CD4-positive, alpha-beta T cell treated with Interferon gamma for 1 hour (primary cell): ENCODE measurements at places on chromosomes 2 and 18.

- no peak for DNase-seq
Measured at GRCh38 chr2:176398243-176399073, 129.2 kb downstream of the MTX2 start.

GRCh38 chr2:68325056-68325455 lies 5.3 kb upstream of the CNRIP1 start:
- DNase-seq = no peak

DNA sequence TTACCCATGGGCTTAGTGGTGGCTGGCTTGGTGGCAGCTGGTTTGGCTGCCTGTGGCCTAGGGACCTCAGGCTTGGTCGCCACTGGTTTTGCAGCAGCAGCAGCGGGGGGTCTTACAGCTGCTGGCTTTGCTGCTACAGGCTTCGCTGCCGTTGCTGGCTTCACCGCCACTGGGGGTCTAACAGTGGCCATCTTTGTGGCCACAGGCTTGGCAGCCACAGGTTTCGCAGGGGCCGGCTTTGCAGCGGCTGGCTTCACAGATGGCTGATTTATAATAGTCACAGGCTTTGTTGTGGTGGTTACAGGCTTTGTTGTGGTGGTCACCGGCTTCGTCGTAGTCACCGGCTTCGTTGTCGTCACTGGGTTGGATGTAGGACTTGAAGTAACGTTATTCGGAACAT lies 77.8 kb downstream of the COL6A3 start:
- no peak for DNase-seq

DNA sequence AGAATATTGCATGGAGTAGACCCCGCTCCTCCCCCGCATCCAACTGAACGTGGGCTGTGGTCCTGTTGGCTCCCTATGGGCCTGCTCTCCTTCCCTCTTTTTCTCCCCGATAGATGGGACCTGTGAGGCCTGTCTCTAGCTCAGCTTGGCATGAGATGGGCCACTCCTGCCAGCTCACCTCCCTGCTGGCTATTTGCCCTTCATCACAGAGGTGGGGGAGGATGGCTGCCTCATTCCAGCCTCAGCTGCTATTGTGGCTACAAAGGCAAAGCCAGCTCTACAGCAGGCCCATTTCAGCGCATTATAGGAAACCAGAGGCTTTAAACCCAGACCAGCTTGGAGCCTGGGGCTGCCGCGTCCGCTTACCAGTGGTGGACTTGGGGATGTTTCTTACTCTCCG lies 313.9 kb downstream of the GBX2 start:
- DNase-seq = no peak

DNA sequence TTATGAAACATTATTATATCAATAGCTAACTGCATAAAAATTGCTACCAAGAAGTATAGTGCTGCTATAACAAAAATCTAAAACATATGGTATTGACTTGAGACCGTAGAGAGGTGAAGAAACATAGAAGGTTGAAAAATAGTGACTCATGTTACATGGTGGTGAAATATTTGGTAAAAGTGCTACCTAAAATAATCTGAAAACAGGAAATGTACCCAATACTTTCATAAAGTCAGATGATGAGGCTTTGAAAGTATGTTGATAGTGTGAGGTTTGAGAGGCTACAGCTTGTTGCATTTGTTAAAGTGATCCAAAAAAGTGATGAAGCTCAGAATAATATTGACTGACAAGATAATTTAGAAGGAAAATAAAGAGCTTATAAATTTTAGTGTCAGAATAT lies 718.7 kb upstream of the SLC8A1 start:
- no peak for DNase-seq

DNA sequence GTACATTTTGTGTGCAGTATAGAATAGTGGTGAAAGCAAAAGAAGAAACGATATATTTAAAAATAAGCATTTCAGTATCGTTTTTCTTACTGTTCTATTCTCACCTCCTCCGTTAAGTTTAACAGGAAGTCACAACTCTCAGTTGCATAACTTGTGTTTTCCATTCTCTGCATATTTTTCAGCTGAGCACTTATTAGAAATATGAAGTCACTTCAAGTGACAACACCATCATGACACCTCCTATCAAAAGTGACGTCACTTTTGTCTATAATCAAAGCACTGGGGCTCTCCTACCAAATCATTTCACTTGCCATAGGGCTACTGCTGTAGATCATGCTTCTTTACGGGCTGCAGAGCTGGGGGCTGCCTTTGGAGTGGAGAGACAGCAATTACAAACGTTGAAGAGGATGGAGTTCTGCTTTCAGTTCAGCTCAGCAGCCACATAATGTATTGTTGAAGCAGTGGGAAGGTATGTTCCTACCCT lies 36.3 kb downstream of the STAT4 start:
- DNase-seq = peak; percentile 51

GRCh38 chr2:68357605-68358337 lies 7.3 kb upstream of the PLEK start:
- peak; percentile 37 for DNase-seq

DNA sequence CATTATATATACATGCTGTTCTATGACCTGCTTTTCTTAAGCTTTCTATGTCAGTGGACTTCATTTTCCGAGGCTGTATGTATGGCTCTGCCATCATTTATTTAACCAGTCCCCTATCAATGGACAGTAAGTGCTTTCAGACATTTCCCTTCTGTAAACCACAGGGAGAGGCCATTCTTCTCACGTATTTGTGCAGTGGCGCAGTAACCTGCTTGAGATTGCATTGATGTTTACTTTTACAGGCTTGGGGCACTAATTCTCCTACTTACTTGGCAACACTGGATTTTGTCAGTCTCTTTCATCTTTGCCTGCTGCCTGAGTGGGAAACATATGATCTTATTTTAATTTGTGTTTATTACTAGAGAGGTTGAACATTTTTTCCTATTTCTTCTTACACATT lies 52.1 kb downstream of the BOLA3 start:
- DNase-seq = no peak

GRCh38 chr2:28406276-28407096 lies 13.8 kb downstream of the FOSL2 start:
- DNase-seq = peak; percentile 86

DNA sequence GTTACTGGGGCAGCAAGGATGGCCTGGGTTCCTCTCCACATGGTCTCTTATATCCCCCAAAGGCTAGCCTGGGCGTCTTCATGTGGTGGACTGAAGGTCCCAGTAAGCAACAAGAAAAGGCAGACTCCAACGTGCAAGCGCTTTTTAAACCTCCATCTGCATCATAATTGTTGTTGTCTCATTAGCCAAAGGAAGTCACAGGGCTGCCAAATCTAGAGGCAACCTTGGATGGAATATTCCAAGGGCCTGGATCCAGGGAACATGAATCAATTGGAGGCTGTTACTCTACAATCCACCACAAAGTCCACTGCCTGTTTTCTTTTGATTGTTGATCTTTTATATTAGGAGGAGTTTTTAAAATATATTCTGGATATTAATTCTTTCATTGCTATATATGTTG lies 118.8 kb downstream of the SH3RF3 start:
- no peak for DNase-seq

DNA sequence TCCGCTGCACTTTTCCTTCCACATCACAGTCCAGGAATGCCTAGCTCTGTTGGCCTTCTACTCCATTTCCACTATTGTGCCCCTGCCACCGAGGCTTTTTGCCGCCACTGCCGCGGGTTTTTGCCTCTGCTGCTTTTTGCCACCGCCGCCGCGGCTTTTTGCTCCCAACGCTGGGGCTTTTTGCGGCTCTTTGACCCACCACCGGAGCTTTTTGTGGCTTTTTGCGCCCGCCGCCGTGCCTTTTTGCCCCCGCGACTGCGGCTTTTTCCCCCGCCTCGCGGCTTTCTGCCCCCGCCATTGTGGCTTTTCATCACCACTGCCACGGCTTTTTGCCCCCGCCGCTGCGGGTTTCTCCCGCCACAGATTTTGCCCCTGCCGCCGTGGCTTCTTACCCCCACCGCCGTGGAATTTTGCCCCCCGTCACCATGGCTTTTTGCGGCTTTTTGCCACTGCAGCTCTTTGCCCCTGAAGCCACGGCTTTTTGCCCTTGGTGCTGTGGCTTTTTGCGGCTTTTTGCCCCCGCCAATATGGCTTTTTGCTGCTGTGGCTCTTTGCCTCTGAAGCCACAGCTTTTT lies 2798.7 kb upstream of the TEKT4 start:
- no peak for DNase-seq

DNA sequence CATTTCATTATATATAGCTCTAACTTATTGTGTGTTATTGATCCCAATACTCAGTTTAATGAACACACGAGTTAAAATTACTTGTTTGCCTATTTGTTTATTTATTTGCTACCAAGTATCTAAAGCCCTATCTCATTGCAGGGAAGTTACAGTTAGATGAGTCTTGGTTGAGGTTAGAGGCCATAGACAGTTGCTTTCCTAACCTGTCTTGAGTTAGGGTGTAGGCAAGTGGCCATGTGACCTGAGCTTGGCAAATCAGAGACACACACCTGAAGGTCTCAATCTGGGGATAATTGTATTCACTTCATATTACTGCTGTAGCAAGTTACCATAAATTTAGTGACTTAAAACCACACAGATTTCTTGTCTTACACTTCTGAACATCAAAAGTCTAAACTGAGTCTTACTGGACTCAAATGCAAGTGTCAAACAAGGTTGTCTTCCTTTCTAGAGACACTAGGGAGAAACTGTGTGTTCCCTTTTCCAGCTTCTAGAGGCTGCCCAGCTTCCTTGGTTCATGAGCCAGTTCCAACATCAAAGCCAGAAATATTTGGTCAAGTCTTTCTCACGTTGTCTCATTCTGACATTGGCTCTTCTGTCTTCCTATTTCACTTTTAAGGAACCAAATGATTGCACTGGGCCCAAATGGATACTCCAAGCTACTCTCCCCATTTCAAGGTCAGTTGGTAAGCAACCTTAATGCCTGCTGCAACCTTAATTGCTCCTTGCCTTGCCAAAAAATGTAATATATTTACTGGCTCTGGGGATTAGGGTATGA lies 39.7 kb downstream of the COL3A1 start:
- DNase-seq = no peak

- no peak for DNase-seq
Measured at GRCh38 chr2:147910990-147911473, 66.2 kb downstream of the ACVR2A start.

GRCh38 chr2:239095460-239096081 lies 247.7 kb downstream of the TWIST2 start:
- no peak for DNase-seq

DNA sequence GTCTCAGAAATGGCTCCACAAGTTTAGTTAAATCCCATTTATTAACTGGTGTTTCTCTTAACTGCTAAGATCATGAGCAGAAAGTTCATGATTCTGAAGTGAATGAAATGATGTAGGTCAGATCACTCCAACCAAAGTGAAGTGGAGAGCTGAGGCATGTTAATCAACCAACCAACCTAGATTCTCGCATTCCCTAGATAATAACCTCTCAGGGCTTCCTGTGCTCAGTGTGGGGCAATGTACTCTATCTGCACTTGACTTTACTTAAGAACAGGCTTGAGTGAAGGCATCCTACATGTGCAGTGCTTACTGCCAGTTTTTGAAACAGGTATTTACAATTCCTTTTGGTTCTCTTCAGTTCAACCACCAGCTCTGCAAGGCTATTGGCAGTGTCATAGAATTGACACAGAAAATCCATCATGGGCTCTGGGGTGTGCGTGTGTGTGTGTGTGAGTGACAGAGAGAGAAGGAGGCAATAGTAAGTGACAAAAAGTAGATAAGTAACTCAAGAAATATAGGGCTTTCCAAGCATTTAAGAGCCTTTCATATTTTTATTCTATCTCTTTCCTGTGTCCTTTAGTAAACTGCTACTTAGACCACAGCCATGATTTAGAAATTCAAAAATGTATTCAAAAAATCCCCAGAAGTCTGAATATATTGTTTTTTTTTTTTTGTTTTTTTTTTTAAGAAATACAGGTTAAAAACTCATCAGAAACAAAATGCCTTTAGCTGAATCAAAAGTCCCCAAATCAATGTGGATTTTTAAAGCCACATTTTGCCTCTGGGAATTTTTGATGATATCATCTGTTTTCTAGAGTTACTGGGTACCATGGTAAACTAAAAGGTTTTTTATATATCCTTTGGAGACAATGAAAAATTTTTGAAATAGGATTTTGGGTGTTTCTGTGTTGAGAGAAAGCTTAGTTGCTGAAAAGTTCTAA lies 28.6 kb downstream of the DOCK10 start:
- no peak for DNase-seq

DNA sequence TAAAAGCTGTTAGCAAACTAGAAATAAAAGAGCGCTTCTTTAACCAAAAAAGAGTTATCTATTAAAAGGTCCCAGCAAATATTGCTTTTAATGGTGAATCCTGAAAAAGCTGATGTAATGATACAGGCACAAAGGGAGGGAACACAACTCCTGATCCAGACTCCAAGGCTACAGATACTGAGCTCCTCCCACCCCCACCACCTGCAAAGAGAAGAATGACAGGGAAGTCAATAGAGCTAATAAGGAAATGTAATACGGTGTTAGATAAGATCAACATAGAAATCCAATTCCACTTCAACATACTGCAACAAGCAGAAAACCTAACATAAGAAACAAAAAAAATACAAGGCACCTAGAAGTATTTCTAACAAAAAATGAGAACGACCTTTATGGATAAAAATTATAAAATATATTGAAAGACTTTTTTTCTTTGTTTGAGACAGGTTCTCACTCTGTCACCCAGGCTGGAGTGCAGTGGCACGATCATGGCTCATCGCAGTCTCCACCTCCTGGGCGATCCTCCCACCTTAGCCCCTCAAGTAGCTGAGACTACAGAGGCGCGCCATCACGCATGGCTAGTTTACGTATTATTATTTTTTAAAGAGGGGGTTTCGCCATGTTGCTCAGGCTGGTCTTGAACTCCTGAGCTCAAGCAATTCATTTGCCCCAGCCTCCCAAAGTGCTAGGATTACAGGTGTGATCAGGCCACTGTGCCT lies 192.2 kb downstream of the HDAC4 start:
- no peak for DNase-seq

DNA sequence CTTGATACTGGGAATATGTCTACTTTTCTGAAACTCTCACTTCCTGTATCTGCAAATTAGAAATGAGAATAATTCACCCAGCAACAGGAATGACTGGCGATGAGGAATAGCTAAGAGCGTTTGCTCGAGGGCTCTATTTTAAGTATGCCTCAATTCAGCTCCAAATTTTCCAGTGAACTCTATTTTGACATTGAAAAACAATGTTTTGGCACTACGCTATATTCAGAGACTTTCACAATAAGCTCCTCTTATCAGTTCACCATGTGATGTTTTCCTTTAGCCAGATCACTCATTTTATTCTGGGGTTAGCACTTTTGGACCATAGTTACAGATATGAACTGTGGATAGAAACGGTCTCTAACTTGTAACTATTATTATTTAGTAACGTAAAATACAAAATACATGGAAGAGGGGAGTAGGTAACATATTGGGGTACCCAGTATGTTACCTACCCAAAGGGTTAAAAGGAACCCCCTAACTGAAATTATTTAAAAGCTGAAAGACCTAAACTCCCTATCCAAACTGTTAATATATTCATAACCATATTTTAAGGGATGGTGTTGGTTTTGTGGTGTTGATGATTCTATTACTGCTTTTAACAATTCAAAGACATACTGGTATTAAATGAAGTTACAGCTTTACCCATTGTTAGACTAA lies 28.1 kb downstream of the SLC40A1 start:
- DNase-seq = no peak

GRCh38 chr18:1746131-1746530 lies 825.2 kb downstream of the METTL4 start:
- DNase-seq = no peak
